ENCODE measurements at places on chromosomes 7 and 10. TPM values are rescaled to one million over a fixed set of nuclear protein-coding genes. Genes with fewer than 3 reads are reported as not detected.

The ELMO1 gene
- 110 TPM for total RNA-seq

The PLXDC2 gene
- 125 TPM for total RNA-seq

The MPP7 gene
- total RNA-seq, result 18.0 TPM

DNA sequence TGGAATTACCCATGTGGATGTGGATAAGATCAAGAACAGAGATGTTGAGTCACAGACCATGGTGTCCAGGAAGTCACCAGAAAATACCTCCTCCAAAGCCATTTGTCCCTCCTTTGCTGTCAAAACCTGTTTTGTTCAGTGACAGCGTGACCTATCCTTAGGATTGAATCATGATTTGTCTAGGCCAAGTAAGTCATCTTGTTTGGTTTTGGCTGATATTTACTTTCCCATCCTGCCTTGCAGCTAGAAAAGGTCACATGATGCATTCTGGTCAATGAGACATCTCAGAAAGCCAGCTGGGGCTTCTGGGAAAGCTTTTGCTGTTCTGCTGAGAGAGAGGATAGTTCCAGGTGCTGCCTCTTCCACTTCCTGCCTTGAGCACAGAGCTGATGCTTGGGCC, 225.3 kb upstream of the ZMIZ1 start:
- no peak for DNase-seq

DNA sequence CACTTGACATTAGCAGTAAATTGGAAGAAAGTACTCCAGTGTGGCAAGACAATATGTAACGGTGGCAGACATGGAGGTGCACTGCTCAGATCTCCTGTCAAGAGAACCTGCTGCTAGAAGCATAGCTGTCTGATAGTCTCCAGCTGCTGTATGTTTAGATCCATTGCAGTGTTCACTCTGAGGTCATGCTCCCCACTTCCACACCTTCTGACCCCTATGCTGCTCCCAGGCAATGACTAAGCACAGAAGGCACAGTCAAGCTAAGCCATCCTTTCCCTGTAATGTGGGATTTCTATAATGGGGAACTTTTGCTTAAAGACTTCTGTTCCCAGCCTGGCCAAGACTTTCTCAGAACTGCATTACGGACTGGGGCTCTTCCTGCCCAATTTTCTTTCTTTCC, 315.8 kb downstream of the HPSE2 start:
- no peak for DNase-seq

DNA sequence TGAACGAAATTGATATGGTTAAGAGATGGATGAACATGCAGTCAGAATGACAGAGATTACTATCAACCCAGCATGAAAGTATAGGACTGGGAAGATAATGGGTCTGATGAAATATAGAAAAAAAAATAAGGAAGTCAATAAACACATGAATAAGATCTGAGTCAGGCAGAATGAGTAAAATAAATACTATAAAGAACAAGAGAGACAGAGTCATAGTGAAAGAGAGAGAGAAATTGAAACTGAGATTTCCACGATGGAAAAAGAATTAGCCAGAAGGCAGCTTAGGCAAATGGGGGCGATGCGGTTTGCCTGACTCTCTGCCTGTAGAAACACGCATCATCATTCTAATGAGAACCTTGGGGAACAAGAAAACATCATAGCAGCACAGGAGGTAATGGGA, 26.6 kb downstream of the SEMA3D start:
- DNase-seq, result no peak
